Brain microvascular endothelial cell (primary cell): ENCODE measurements at places on chromosomes 12 and 14.

GRCh38 chr12:128813392-128813791 lies 10.4 kb downstream of the SLC15A4 start:
- DNase-seq = no peak

DNA sequence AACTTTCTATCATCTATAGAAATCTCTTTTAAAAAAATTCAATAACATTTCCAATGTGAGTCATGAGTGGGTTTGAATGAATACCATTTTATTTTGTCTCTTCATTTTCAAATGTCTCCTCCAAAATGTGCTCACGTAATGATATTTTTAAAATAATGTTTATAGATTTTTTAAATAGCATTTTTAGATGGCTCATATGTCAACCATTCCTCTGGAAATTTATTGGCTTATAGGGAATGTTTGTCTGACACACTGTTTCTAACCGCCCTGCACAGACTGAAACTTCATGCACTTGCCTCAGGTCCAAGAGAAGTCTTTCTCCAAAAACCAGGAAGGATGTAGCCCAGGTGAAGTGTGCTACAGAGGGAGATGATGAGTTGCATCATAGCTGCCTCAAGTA lies 88.8 kb upstream of the PLEKHG7 start:
- DNase-seq = no peak

- no peak for DNase-seq
These were observed 12.2 kb upstream of the CATSPERB start for GRCh38 chr14:91744068-91744480.

DNA sequence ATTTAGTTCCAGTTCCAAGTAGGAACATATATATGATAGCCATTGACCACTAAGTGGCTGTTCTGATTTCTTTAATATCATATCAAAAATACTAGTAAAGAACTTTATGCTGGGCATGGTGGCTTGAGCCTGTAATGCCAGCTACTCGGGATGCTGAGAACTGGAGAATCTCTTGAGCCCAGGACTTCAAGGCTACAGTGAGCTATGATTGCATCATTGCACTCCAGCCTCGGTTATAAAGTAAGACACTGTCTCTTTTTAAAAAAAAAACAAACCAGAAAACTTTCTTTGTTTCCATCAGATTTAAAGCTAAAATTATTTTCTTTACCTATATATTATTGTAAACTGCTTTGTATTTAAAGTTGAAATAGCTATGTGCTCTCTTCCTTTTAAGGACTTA lies 127.0 kb downstream of the SCAF11 start:
- no peak for DNase-seq

DNA sequence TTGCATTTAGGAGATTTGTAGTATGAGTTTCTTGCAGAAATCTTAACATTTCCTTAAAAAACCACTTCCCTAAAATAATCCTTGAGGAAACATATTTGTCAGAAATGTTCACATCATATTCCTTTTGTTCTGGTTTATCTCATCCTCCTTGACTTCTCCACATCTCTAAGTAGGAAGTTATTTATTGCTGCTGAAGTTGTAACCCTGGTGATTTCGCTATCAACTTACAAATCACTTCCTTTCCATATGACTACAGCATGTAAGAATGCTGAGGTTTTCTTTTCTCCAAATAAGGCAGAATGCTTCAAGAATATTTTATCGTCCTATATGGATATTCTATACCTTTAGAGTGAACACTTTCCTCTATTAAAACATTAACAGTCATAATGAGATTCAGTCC lies 751.7 kb downstream of the NRXN3 start:
- peak; percentile 76 for DNase-seq

DNA sequence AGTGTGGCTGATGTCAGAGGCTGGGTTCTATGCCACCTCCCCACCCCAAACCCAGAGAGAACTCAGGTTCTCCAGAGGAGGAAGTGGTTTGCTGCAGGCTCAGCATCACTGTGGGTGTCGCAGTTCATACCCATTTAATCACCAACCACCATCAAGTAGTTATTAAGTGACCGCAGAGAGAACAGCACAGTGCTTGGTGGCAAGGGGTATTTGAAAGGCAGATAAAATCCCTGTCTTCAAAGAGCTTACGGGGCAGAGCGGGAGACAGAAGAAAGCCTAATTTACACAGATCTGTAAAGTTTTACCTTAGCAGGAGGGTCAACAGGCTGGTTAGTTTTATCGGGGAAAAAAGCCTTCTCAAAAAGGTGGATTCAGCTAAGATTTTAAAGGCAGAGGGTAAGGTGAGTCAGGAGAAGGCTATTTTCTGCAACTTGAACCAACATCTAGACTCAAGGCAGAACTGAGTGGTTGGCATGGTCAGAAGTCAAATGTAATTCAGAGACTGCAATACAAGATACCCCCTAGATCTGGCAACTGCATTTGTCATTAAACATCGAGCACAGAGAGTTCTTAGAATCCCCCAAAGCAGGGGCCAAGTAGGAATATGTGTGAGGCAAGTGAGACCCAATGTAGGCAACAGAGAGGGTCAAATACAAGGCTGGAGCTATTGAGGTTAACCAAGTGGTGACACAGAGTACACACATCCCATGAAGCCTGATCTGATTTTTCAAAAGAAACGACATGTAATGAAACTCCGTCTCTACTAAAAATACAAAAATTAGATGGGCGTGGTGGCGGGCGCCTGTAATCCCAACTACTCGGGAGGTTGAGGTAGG lies 13.2 kb downstream of the PXN start:
- no peak for DNase-seq

- DNase-seq = no peak
These were observed 16.6 kb upstream of the GPR68 start for GRCh38 chr14:91261115-91261514.

GRCh38 chr12:116257215-116257614 lies 20.3 kb downstream of the MED13L start:
- DNase-seq = no peak

DNA sequence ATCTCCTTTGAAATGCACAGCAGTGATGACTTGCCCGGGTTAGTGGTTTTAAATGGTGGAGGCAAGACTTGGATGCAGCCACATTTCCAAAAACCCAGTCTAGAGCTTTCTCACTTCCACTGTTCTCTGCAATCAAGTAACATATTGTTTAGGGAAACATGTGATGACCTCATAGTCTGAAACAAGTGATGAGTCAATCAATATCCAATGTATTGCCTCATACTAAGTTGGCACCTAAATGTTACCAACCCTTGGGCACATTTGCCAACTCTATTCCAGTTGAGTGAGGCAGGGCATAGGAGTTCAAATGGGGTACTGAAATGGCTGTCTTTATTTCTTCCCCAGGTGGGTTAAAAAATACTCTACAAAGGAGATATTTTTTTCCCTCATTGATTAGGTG lies 1105.4 kb downstream of the VRK1 start:
- DNase-seq = no peak

GRCh38 chr12:94092516-94093241 lies 55.7 kb upstream of the PLXNC1 start:
- DNase-seq = peak; percentile 36

- no peak for DNase-seq
These were observed 147.7 kb downstream of the ERC1 start for GRCh38 chr12:1138691-1139090.

- DNase-seq = no peak
These were observed 175.1 kb upstream of the SLC38A2 start for GRCh38 chr12:46547421-46548354.

DNA sequence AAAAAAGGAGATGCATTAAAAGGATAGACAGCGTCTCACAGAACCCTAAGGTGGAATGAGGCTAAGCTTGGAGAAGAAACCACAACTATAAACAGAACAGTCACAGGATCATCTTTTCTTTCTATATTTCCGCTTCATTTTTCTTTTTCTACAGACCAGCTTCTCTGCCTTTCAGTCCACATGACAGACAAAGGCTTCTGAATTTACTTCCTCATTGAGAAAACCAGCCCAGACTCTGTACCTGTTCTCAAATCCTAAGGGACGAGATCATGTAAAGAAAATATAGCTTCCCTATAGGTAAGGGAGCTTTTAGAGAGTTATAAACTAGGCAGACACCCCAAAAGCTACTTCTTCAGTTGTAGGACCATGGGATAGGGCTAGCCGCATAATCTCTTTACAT lies 17.4 kb downstream of the SGPP1 start:
- DNase-seq = no peak

DNA sequence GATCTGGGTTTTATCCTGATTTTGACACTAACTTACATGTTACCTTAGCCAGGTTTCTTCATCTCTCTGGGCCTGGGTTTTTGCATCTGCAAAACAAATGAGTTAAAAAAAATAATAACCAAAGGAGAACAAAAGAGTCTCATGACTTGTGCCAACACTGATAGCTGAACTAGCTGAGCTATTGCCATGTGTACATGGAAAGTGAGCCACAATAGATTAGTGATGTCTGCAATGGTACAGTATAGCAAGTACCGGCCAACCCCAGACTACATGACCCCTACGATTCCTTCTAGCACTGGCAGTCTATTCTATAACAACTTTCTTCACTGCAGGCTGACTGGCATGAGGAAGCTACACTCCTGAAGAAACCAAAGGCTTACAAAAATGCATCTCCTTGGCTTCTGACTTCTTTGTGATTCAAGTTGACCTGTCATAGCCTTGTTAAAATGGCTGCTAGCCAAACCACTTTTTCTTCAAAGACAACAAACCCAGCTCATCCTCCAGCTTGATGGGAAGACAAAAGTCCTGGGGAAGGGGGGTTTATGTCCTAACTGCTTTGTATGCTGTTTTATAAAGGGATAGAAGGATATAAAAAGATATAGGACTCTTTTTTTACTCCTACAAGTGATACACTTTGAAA lies 123.7 kb downstream of the DAD1 start:
- DNase-seq = peak; percentile 24

- DNase-seq = no peak
These were observed 1.8 kb upstream of the MYL6B start for GRCh38 chr12:56150563-56150962.

DNA sequence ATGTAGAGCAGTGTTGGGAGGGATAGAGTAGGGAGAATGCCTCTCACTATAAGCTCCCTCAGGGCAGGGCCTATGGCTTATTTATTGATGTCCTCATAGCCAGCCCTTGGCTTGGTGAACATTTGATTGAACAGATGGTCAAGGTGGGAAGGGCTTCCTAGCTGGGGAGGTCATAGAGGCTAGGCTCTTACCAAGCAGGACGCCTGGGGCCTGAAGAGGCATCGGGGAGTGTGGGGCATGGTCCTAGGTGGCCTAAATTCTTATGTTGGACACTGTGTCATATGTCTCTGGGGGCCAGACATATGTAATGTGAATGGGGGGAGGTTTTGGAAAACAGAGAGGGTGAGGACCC lies 17.9 kb upstream of the KRT86 start:
- no peak for DNase-seq

GRCh38 chr12:21843795-21844194 lies 69.3 kb upstream of the KCNJ8 start:
- no peak for DNase-seq

DNA sequence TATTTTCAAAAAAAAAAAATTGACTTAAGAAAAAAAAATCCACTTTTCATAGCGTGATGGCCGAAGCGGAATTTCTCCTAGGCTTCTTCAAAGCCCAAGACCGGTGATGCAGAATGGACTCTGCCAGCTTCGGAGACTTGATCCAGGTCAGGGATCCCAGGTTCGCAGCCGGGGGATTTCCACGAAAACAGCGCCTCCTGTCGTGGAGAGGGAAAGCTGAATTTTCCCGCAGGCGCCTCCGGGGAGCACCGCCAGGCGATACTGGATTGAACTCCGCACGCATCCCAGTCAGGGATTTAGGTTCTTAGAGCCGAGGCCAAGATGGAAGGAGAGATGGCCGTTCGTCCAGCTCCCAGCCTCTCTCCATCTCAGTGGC lies 2.1 kb downstream of the TTC6 start:
- no peak for DNase-seq

DNA sequence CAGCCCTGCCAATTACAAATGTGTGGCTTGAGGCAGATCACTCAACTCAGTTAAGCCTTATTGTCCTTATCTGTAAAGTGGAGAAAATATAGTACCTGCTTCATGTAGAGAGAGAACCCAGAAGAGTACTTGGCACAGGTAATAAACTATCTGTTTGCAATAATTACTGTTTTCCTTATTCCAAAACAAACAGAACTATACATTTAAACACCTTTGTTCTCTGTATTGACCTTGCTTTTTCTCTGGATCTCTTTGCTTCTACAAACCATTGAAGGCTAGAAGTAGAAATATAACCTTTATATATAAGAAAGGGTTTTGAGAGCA lies 70.8 kb upstream of the SRSF5 start:
- no peak for DNase-seq

GRCh38 chr14:55893705-55894104 lies 224.5 kb upstream of the PELI2 start:
- DNase-seq = no peak

- DNase-seq = no peak
These were observed 23.6 kb upstream of the FERMT2 start for GRCh38 chr14:52974406-52974805.

DNA sequence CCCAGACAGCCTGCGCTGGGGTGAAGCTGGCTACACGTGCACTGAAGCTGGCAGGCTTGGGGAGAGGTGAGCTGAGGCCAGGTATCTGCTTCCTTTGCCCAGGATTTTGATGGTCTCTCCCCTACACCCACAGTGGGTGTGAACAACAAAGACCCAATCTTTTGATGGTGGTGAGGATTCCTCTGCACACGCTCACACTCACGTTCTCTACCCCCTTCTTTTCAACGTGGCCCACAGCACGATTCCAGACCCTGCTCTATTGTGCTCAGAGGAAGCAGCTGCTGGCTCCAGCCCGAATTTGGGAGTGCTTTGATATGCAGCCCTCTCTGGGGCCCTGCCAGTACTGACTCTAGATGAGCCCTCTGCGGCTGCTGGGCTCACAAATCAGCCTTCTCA lies 4.9 kb downstream of the CD9 start:
- no peak for DNase-seq
